ENCODE measurements at places on chromosomes 6 and 20.

DNA sequence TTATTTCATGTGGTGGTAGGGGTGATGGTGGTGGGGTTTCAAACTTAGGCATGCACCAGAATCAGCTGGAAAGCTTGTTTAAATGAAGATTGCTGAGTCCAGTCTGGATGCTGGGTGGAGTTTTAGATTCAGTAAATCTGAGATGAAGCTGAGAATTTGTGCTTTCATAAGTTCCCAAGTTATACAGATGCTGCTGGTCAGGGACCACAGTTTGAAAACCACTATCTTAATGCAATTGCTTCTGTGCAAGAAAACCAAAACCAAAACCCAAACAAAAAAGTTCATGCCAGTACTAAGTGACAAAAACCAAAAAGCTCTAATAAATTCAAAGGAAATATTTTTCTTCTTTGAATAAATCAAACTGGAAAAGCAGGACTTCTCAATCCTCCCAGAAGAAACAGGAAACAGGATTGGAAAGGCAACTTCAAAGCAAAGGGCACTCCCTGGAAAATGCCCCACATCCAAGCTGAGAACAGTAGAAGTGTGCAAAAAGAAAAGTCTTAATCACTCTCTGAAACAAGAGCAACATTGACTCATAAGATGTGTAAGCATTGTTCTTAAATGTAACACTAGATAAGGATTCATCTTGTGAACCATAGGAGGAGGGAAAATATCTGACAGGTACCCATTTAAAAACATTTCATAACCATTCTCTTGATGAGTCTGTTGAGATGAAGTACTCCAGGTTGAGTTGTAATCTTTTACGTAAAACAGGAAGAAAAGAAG is 481.5 kb upstream of the HSF2 start:
- no peaks in the 10 kb centered on the region for H3K4me1 ChIP-seq
- H3K36me3 ChIP-seq: no peaks in the 10 kb centered on the region
- DNase-seq: no peak
- H3K4me3 ChIP-seq: no peak overlapping the region
- H3K27ac ChIP-seq: no peak overlapping the region

- no peaks in the 10 kb centered on the region for H3K27me3 ChIP-seq
- DNase-seq: no peak
- H3K4me1 ChIP-seq: peaks cover 65% of the 10 kb centered on the region
Observed at GRCh38 chr6:15301179-15302006, 55.5 kb downstream of the JARID2 start.

DNA sequence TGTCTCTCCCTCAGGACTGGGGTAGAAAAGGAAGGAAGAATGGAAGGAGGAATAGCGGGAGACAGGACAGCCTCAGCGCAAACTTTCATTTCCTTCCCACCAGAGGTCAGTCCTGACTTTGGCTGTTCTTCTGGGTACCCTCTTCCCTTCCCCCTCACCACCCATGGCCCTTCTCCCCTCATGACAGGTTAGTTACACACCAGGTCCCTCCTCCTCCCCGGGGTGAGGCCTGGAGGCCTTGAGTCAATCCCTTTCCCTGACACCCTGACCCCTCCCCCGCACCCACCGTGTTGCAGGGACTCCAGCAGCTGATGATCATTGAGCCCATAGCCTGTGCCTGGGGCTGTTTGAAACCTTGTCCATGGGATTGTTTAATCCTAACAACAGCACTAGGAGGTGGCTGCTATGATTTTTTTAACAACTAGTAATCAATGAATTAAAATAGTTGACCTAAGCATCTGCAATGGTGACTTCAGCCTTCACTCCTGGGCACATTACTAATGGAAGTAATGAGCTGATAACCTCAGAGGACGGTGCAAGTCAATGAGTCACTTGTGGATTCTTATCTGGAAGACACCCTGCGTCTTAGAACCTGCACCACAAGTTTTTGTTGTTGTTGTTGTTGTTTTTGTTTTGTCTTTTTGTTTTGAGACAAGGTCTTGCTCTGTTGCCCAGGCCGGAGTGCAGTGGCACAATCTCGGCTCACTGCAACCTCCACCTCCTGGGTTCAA is 46.6 kb upstream of the CCDC167 start:
- no peaks in the 10 kb centered on the region for H3K36me3 ChIP-seq
- H3K27me3 ChIP-seq: peaks cover 23% of the 10 kb centered on the region
- H3K27ac ChIP-seq: no peak overlapping the region
- H3K4me1 ChIP-seq: peaks cover 4% of the 10 kb centered on the region

GRCh38 chr20:23156170-23156841 is 70.2 kb upstream of the CD93 start:
- no peaks in the 10 kb centered on the region for H3K36me3 ChIP-seq
- peaks cover 15% of the 10 kb centered on the region for H3K27me3 ChIP-seq
- H3K27ac ChIP-seq: no peak overlapping the region
- H3K4me3 ChIP-seq: no peak overlapping the region
- DNase-seq: no peak

DNA sequence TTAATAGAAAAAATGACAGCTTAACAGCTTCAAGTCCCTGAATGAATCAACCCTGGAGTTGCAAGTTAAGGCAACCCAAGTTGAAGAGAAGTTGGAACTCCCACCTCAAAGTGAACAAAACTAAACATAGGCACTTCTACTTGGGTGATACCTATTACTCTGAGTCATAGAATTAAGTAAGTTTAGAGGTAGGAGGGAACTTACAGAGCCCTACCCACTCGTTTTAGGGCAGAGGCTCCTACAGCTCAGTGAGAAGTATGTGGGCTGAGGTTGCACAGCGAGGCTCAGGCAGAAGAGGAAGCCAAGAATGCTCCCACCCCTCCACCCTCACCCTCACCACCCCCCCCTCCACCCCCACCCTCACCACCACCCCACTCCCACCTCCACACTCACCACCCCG is 42.2 kb downstream of the NFATC2 start:
- no peak overlapping the region for H3K4me3 ChIP-seq
- H3K27me3 ChIP-seq: peaks cover 7% of the 10 kb centered on the region
- no peak overlapping the region for H3K27ac ChIP-seq
- peaks cover 3% of the 10 kb centered on the region for H3K36me3 ChIP-seq
- DNase-seq: no peak

GRCh38 chr6:13863699-13864155 is 49.4 kb upstream of the MCUR1 start:
- peak overlapping the region; percentile 92 for H3K27ac ChIP-seq
- H3K36me3 ChIP-seq: no peaks in the 10 kb centered on the region
- no peaks in the 10 kb centered on the region for H3K27me3 ChIP-seq
- no peak for DNase-seq
- peaks cover 15% of the 10 kb centered on the region for H3K4me1 ChIP-seq

DNA sequence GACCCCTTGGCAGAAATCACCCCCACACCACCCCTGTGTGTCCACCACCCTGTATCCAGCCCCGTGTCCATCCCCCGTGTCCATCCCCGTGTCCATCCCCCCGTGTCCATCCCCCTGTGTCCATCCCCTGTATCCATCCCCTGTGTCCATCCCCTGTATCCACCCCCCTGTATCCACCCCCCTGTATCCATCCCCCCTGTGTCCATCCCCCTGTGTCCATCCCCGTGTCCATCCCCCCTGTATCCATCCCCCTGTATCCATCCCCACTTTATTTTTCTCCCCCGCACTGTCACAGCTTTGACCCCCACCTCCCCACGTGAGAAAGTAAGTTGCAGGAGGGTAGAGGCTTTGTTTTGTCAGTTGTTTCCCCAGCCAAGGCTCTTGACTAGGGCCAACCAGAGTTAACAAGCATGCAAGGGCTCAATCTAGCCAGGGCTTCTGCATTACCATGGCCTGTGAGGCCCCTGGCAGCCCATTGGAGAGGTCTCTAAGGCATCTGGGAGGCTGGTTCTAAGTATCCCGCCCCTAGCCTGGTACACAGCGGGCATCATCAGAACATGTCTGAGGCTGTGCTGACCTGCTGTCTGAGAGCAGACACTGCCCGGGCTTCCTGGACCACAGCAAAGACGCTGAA is 18.1 kb upstream of the SIRPA start:
- no peak overlapping the region for H3K4me3 ChIP-seq
- H3K27me3 ChIP-seq: peaks cover 8% of the 10 kb centered on the region
- DNase-seq: no peak

- no peaks in the 10 kb centered on the region for H3K27me3 ChIP-seq
- H3K4me3 ChIP-seq: no peak overlapping the region
- DNase-seq: no peak
- H3K36me3 ChIP-seq: peaks cover 13% of the 10 kb centered on the region
- no peak overlapping the region for H3K27ac ChIP-seq
Observed at GRCh38 chr6:157139054-157139708, 184.1 kb downstream of the TMEM242 start.

GRCh38 chr6:2376429-2377355 is 131.3 kb upstream of the GMDS start:
- no peaks in the 10 kb centered on the region for H3K27me3 ChIP-seq
- H3K4me1 ChIP-seq: no peaks in the 10 kb centered on the region
- H3K36me3 ChIP-seq: no peaks in the 10 kb centered on the region
- H3K4me3 ChIP-seq: no peak overlapping the region
- H3K27ac ChIP-seq: no peak overlapping the region
- no peak for DNase-seq

GRCh38 chr6:163390770-163391169 is 23.7 kb upstream of the QKI start:
- DNase-seq: no peak
- H3K27me3 ChIP-seq: no peaks in the 10 kb centered on the region
- H3K4me3 ChIP-seq: no peak overlapping the region
- H3K27ac ChIP-seq: no peak overlapping the region
- H3K36me3 ChIP-seq: no peaks in the 10 kb centered on the region

- H3K36me3 ChIP-seq: peaks cover 17% of the 10 kb centered on the region
- H3K4me1 ChIP-seq: peaks cover 23% of the 10 kb centered on the region
- peak overlapping the region; percentile 88 for H3K4me3 ChIP-seq
- no peak for DNase-seq
- H3K27me3 ChIP-seq: no peaks in the 10 kb centered on the region
- H3K27ac ChIP-seq: peak overlapping the region; percentile 91
Observed at GRCh38 chr6:71419217-71420094, 130.8 kb downstream of the OGFRL1 start.

DNA sequence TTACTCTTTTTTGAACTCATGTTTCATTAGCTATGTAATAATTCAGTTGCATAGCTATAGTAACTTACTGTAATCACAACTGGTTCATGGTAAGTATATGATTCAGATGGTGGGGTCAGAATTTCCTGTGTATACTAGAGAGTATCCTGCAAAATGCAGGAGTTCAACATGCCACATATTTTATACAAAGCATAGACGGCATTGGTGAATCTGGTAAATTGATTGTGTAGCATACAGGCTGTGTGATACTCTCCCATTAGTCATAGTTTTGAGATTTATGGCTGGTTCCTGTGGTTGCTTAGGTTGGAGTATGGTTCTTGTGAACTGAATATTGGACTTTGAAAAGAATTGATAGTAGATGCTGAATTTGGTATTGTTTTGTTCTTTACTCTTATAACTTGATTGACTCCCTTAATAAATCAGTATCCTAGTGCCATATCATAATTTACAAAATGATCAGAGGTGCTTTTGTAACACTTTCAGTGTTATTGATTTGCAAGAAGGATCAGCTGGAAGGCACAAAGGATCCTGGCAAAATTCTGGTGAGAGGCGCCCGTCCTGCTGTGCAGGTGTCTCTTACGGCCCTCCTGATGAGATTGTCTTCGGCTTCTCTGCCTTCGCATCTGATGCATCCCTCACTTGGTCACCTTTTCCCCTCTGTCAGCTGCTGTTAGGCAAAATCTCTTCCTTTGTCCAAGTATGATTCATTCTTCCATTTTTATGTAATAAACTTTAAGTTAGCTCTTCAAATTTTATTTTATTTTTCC is 22.6 kb downstream of the SNX9 start:
- H3K4me1 ChIP-seq: peaks cover 43% of the 10 kb centered on the region
- no peaks in the 10 kb centered on the region for H3K27me3 ChIP-seq
- no peak overlapping the region for H3K4me3 ChIP-seq
- DNase-seq: no peak

DNA sequence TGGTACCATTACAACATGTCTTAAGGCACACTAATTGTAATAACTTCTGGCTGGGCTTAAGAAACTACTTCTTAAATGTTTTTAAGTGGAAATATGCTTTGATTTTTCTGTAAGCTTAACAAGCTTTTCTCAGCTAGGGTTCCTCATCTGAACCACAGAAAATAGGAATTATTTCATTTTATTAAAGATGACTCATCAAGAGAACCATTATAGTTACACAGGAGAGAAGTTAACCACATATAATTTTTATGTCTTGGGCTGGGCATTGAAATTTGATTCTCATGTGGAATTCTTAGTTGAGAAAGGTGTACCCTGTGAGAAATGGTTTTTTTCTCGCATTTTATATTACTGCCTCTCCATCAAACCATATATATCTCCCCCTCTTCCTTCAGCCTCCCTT is 75.1 kb downstream of the QKI start:
- DNase-seq: no peak
- peaks cover 10% of the 10 kb centered on the region for H3K4me1 ChIP-seq
- H3K4me3 ChIP-seq: no peak overlapping the region
- no peak overlapping the region for H3K27ac ChIP-seq
- H3K36me3 ChIP-seq: no peaks in the 10 kb centered on the region

GRCh38 chr6:56022678-56023077 is 147.3 kb upstream of the BMP5 start:
- no peaks in the 10 kb centered on the region for H3K27me3 ChIP-seq
- H3K4me1 ChIP-seq: no peaks in the 10 kb centered on the region
- no peak overlapping the region for H3K27ac ChIP-seq
- no peak overlapping the region for H3K4me3 ChIP-seq

- peak overlapping the region; percentile 56 for H3K27ac ChIP-seq
- no peak overlapping the region for H3K4me3 ChIP-seq
- no peaks in the 10 kb centered on the region for H3K27me3 ChIP-seq
- H3K36me3 ChIP-seq: peaks cover 4% of the 10 kb centered on the region
- peaks cover 10% of the 10 kb centered on the region for H3K4me1 ChIP-seq
Observed at GRCh38 chr6:83061190-83061589, 4.5 kb downstream of the UBE3D start.

DNA sequence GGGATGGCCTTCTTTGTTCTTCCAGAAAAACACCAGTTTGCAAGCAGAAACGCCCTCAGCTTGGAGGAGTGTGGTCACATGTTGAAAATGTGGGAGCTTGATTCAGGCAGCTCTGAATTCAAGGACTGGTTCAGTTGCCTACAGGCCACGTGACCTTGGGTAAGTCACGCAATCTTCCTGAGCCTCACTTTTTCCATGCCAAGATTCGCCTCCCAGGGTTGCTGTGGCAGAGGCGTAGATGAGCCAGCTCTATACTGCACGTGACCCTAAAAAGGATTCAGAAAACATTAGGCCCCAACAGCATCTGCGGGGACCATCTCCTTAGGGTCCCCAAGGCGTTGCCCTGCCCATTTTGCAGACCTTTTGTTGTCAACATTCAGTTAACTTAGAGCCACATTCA is 112.0 kb upstream of the SNX9 start:
- no peak for DNase-seq
- H3K4me3 ChIP-seq: no peak overlapping the region
- H3K27ac ChIP-seq: no peak overlapping the region
- H3K4me1 ChIP-seq: peaks cover 1% of the 10 kb centered on the region
- H3K27me3 ChIP-seq: peaks cover 3% of the 10 kb centered on the region

GRCh38 chr6:140061110-140062042 is 686.9 kb upstream of the CITED2 start:
- no peak for DNase-seq
- no peak overlapping the region for H3K4me3 ChIP-seq
- H3K27ac ChIP-seq: no peak overlapping the region
- no peaks in the 10 kb centered on the region for H3K4me1 ChIP-seq
